ENCODE measurements at places on chromosomes 11 and 22.

DNA sequence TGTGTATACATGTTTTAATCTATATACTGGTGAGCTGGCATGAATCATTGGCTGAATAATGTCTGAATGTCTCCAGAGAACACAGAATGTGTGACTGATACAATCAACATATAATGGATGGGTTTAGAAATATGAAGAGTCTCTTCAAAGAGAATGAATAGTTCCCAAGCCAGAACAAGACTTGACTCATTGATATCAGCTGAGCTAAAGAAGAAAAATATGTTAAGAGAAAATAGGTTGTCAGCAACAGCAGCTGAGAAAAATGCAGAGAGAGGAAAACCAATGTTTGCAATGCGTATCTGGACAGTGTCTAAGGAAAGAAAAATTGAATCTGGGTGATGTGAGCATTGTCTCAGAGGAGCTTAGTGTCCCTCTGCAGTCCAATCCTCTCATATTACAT is 1281.8 kb upstream of the TENM4 start:
- no peak for DNase-seq

DNA sequence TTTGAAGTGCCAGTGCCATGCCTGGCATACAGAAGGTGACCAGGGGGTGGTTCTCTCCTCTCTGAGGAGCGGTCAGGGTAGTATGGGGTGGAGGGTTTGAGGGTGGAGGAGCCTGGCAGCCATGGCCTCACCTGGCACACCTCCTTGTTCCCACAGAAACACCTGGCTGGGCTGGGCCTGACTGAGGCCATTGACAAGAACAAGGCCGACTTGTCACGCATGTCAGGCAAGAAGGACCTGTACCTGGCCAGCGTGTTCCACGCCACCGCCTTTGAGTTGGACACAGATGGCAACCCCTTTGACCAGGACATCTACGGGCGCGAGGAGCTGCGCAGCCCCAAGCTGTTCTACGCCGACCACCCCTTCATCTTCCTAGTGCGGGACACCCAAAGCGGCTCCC is 9.6 kb downstream of the SERPINH1 start:
- no peak for DNase-seq

DNA sequence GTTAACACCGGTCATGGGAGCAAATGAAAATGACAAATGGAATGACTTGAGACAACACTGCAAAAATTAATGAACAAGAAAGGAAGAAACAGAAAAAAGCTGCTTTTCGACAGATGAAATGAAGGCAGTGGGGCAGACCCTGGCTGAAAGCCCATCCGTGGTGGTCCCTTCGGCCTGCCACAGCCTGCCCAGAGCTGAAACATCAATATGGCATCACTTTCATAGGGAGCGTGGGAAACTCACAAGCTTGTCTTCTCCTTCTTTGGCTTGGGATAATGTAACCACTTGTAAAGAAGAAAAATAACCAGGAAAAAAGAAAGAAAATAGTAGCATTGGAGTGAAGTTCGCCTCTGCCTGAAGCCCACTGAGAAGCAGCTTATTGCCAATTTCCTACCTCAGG is 78.8 kb downstream of the CTTN start:
- no peak for DNase-seq

DNA sequence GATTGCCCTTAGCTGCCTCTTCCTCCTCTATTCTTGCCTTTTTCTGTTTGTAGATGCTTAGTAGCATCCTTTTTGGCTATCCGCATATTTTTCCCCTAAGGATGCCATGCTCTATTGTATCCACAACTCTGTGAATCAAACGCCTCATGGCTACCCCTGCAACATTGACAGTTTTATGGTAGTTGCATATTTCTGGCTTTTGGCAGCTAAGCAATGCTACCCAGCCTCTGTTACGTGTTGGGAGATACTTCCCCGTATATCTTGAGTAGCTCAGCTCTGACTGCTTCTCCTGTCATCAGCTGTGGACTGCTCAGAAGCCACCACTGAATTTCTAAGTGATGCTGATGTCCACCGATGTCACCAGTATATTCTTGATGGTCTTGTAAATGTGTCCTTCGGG is 15.1 kb upstream of the SLC3A2 start:
- DNase-seq: no peak

- no peak for DNase-seq
Observed at GRCh38 chr11:74846770-74847169, 98.1 kb downstream of the RNF169 start.

GRCh38 chr22:16958475-16958874 is 49.5 kb downstream of the GAB4 start:
- DNase-seq: no peak

DNA sequence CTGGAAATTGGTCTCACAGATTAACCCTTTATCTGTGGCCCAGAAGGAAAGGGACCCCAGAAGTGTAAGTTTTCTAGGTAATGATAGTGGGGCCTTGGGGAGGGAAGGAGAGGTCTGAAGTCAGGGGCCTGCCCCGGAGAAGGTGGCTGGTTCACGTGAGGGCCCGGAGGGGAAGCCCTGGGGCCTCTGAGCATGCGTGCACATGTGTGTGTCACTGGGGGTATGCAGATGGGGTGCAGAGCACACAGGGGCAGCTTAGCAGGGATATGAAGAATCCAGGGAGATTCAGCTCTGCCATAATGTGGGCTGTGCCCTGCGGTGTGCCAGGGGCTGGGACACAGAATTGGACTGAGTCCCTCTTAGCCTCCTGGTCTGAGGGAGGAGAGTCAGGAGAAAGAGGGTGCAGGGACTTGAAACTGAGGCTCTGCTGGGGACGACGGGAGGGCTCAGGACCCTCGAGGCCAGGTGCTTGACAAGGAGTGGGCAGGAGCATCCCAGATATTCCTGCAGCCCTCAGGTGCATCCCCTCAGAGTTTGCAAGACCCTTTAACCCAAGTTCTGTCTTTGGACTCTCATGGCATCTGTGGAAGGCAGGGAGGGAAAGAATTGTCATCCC is 15.5 kb downstream of the MYO7A start:
- DNase-seq: no peak

DNA sequence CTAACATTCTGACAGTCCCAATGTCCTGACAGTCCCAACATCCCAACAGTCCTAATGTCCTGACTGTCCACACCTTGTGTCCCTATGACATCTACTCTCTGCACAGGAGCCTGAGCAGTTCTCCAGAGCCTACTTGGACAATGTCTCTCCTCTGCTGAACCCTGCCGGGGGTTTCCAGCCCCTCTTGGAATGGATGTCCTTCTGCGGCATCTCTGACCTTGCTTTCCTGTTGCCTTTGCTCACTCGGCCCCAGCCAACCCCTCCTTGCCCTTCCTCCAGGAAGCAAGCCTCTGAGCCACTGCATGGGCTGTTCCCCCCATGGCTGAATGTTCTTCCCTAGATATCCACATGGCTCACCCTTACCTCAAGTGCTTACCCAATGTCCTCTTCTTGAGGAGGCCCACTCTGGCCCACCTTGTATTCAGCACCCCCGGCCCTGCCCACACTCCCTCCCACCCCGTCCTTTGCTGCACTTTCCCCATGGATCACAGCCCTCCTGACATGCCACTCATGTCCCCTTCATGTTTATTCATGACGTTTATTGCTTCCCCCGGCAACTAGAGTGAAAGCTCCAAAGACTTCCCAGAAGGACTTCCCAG is 59.5 kb downstream of the DHCR7 start:
- no peak for DNase-seq

- DNase-seq: no peak
Observed at GRCh38 chr11:8257003-8257664, 6.5 kb downstream of the LMO1 start.

GRCh38 chr11:47295385-47295784 is 25.5 kb downstream of the MADD start:
- no peak for DNase-seq

DNA sequence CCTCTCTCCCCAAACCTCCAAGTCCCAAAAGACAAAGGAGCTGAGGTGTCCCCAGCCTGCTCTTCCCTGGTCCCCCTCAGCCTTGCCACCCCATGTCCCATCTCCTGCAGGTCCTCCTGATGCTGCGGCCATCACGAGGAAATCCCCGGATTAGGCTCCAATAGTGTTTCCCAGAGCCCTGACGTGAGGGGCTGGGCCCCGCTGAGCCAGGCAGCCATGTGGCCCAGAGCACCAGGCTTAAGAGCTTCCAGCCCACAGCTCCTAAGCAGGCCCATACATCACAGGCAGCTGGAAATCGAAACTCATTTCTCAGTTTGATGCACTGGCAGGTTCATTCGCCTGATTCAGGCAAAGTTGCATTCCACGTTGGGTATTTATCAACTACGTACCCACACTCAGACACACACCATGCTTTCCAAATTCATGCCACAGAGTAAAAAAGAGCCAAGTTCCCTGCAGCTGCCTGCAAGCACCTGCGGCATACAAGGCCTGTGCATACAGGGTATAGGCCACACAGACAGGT is 114.2 kb downstream of the CHST1 start:
- DNase-seq: no peak

DNA sequence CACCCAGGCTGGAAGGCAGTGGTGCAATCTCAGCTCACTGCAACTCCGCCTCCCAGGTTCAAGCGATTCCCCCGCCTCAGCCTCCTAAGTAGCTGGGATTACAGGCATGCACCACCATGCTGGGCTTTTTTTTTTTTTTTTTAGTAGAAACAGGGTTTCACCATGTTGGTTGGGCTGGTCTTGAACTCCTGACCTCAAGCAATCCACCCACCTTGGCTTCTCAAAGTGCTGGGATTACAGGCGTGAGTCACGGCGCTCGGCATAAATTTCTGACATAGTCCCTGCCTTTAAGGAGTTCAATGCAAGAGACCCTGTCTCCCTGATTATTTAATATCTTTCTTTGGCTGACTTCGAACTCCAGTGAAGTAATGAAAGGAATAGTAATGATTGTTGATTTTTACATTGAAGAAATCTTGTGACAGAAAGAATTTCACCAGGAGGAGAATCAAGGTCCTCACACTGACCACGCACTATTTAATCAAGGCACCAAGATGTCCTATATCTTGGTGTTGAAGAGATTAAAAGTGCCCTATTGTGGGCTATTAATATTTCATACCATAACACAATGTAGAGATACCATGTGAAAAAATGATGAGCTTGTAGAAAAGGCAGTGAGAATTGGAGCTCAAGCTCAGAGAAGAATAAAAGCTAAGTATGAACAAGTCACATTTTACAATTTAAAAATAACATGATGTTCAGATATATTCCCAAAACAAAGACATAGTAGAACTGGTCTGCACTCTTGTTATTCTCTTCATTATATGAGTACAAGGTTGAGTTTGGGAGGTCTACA is 71.6 kb upstream of the BLID start:
- DNase-seq: no peak

DNA sequence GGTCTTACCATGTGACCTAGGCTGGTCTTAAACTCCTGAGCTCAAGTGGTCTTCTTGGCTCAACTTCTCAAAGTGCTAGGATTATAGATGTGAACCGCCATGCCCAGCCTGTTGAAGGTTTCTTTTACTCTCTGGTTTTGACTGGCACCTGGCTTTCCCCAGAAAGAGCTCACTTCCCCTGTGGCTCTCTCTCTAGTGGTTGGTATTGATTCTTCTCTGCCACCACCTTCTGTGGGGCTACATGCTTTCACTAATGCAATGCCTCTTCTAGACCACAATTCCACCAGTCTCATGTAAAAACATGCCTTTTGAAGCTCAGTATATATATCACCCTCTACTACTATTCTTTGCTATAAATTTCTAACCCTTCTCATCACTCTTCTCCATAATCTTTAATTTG is 67.2 kb downstream of the CCDC83 start:
- DNase-seq: no peak

GRCh38 chr22:50270666-50271394 is 650 bp upstream of the MAPK11 start:
- peak; percentile 68 for DNase-seq

DNA sequence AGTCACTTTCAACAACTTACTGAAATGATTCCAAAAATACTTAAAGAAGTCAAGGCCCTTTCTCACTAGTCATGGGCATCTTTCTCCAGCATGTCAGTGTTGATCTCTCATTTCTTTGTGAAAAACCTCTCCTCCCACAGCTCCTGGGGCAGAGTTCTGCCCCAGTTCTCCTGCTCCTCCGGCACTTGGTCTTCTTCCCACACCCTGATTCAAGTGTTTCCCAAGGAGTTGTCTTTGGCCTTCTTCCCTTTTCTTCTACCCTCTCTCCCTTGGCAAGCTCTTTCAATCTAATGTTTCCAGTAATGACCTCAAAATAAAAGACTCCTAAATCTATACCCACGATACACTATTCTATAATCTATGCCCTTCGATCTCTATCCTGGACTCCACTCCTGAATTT is 42.1 kb upstream of the CCDC34 start:
- DNase-seq: no peak

DNA sequence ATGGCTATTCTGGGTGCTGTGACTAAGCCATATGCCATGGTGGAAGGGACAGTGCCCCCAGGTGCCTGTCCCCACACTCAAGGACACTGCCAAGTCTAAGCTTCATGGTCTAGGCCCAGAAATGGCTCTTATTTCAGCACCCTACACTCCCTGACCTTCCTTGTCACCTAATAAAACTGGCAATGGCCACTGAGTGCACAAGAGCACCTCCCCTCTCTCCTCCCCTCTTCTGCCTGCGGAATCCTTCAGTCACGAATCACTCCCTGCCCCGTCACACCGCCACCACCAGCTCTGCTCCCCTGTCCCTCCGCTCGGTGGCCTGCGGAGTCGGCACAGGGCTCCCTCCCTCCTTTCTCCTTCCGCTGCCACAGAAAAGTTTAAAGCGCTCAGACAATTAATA is 19.0 kb upstream of the LMO1 start:
- DNase-seq: no peak

GRCh38 chr22:48102581-48102980 is 1340.1 kb downstream of the TBC1D22A start:
- DNase-seq: no peak

- DNase-seq: no peak
Observed at GRCh38 chr11:34181251-34181650, 75.8 kb downstream of the NAT10 start.

GRCh38 chr22:25419247-25420113 is 145.0 kb upstream of the GRK3 start:
- DNase-seq: no peak

- DNase-seq: no peak
Observed at GRCh38 chr22:32648486-32648885, 153.0 kb upstream of the TIMP3 start.

DNA sequence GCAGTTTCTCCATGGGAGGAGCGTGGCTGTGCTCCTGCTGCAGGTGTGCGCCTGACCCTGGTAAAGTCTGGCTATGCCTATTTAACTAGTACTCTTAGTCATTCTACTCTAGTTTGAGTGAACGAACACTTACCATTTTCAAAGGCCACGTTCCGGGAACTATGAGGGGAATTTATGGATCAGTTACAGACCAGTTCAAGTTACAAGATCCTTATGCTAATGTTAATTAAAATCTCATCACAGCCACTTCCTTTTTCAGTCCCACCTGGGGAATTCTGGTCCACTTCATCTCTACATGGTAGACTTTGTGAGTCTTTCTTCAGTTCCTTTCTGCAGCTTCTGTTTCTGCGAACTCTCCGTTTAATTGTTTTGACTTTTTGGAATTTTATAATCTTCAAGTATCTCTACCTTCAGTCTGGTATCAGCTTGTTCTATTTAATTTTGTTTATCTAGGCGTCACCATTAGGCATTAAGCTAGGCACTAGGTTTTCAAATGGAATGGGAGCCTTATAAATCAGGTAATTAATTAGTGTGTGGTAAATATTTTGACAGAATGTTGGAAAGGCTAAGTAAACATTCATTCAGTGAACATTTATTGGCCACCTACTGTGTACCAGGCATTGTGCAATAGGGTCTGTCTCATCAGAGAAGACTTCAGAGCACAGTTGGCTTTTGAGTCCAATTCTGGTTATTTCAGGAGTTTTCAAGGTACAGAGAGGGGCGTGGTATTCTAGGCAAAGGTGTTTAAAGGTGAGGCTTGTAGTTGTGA is 78.9 kb downstream of the GRK3 start:
- DNase-seq: no peak

All from frontal cortex (tissue), 4 donors.